ENCODE measurements at places on chromosomes 12 and 14.

DNA sequence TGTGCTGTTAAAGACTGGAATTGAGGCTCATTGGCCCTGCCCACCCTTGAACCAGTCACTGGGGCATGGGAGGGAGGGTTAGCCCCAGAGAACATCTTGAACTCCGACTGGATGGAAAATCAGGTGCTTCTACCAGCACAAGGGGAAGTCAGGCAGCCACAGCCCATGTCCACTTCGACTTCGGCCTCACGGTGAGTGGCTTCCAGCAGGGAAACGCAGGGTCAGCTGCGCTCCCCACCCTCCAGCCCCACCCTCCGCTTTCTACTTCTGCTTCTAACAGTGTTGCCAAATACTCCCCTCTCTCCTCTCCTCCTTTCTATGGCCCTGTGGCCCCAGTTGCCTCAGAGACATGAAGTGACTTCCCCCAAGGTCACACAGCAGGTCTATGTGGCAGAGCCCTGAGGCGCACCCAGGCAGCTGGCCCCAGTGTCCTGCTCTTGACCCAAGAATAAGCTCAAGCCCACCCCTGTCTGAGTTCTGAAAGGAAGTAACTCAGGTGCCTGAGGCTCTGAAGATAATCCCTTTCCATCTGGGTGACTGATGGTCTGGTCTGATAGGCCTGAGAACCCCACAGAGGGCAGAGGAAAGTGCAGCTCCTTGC is 11.9 kb upstream of the SH2B3 start:
- DNase-seq = no peak

GRCh38 chr12:129629901-129630300 is 273.9 kb downstream of the TMEM132D start:
- no peak for DNase-seq

GRCh38 chr14:96252999-96253539 is 2.9 kb upstream of the BDKRB1 start:
- no peak for DNase-seq

DNA sequence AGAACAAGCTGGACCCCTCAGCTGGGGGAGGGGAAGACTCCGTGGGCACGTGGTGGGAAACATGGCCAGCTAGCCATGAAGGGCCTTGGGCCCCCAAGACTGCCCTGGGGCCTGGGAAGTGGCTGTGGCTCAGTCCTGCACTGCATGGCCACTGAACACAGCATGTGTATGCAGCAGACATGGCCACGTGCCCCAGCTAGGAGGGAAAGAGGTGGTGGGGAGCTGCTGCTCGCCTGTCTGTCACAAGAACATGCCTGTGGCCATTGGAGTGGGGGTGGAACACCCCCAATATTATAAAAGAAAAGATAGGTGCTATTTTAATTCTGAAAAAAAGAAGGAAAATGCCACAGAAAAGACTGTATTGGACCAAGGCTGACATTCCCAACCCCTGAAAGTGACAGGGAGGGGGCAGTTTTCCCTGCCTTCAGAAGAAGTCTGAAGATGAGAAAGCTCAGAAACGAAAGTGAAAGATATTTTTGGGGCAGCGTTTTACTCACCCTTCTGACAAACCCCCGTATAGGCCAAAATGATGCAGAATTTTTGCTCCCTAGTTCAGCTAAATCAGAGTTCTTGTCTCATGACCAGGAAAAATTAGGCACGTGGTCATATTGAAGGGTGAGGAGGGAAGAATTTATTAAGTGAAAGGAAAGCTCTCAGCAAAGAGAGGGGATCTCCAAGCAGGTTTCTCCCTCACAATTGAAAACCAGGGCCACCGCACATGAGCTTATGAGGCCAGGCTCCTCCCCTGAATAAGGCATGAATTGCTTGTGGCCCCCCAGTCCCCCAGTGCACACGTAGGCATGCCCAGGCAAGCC is 35.2 kb upstream of the PCNX1 start:
- no peak for DNase-seq

GRCh38 chr14:61511558-61511948 is 183.8 kb upstream of the HIF1A start:
- peak; percentile 40 for DNase-seq

DNA sequence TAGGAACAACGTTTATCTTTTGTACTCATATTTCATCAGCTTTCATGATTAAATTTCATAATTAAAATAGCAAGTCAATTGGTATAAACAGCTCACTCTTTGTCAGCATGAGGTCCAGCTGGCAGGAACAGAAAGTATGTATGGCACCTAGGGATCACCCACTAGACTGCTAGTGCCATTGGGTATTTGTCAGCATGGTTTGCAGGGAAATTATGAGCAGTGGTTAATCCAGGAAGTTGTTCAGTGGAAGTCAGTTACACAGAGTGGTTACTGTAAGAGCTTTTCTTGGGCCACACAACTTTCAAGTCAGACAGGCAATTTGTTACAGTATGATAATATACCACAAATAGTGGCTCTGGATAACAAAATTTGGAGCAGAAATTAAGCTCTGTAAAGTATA is 340.3 kb upstream of the RGS6 start:
- no peak for DNase-seq

DNA sequence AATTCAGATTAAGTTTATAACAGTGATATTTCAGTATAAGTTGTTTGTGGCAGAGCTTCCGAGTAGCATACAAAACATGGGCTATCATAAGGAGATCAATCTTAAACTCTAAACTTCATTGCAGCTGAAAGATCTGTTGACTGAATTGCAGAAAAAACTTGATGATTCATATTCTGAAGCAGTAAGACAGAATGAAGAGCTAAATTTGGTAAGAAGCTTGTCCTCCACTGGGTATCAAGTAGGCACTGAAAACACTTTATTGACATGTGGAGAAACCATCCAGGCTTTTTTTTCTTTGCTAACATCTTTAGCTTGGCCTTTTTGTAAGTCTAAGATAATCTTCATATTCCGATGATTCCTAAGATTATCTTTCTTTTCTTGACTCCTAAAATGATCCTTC is 93.0 kb downstream of the KTN1 start:
- DNase-seq = no peak

DNA sequence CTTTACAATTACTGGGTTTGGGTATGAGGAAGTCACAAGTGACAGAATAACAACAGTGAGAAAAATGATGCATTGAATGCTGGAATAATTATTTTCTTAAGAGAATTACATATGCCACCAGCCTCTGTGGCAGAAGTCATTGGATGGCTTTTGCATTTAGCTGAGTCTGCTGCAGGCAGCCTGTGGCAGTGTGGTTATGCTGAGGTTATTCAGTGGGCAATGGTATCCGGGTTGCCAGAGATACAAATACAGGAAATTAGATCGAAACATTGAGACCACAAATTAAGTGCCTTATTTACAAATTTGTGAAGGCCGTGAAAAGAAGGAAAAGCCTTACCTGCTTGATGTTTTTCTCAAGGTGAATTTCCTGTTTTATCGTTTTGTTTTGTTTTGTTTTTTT is 1050.0 kb downstream of the GALC start:
- no peak for DNase-seq

DNA sequence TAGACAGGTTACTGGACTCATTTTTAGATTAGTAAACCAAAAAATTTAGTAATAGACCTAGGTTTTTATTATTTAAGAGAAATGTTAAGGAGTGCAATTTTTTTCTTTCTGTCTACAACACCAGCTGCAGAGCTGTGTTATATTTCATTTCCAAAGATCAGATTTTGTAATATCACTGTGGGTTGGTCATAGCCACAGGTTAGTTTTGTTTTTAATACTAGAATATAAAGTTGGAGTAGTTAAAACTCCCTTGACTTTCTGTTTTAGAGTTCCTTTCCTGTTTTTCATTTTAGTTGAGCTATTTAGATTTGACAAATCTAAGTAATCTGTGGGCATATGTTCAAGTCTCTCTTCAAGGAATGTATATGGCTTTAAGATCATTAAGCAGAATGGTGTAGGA is 30.7 kb upstream of the GARIN2 start:
- DNase-seq = no peak

DNA sequence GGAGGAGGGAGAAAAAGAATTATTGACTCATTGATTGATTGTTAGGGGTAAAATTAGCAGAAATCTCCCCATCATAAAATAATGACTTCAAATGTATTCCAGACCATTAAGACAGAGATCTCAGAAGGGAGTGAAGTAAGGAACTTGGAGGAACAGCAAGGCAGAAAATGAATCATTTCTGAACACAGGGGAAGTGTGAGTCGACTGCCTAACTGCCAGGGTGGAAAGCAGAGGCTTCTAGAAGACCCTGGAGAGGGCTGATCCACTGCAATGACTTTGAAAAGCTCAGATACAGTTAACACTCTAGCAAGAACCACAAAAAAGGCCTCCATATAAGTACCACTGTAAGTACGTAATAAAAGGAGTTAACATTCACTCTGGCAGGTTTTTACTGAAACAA is 9.7 kb downstream of the GLTP start:
- no peak for DNase-seq

DNA sequence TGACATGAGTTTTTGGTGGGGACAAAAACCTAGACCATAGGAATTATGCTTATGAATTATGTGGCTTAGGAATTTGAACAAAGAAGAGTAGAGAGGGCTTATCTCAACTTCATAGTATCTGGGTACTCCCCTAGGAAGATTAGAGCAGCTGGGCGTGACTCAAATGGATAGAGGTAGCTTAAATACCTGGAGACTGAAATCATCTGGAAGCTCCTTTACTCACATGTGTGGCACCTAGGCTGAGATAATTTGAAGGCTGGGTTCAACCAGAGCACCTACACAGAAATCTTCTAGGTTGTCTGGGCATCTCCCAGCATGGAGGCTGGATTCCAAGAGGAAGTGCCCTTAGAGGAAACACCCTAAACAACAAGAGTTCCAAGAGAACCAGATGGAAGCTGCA is 393.9 kb downstream of the ADAMTS20 start:
- no peak for DNase-seq

GRCh38 chr14:75804570-75805275 is 143.7 kb downstream of the TTLL5 start:
- no peak for DNase-seq

- DNase-seq = no peak
These were observed 154.6 kb downstream of the SLC6A15 start for GRCh38 chr12:84757978-84758377.

GRCh38 chr14:44211718-44212117 is 295.4 kb downstream of the FSCB start:
- DNase-seq = no peak

DNA sequence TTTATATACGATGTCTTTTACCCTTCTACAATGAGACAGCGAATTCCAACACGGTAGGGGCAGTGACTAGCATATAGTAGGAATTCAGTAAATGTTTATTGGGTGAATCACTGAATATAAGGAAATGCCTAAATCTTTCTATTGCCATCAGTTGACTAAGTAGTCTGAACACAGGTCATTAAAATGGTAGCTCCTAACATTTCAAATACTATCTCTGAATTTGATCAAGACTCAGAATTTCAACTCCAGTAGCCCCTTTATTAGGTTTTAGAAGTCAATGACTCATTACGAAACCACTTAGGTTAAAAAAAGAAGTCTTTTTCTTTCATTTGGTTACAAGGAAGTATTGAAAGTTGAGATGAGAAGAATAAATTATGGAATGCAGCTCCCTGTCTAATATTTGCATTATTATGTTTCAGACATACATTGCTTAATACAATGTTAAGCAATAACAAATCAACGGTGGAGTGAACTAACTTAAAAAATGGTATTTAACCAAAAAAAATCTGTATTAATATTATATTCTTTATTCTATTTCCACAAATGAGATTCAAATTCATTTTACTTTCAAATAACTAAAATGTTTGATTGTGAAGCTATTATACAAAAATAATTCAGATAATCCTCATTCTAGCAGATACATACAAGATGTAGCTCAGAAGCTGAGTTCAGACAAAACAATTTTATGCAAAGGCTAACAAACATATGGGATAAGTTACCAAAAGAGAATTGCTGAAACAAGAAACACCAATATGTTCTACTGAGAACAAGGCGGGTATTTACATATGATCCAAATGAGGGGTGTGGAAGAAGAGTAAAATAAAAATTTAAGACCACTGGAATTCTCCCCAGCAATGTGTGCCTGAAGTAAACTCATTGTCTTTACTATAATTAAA is 302.7 kb downstream of the CEP128 start:
- no peak for DNase-seq

DNA sequence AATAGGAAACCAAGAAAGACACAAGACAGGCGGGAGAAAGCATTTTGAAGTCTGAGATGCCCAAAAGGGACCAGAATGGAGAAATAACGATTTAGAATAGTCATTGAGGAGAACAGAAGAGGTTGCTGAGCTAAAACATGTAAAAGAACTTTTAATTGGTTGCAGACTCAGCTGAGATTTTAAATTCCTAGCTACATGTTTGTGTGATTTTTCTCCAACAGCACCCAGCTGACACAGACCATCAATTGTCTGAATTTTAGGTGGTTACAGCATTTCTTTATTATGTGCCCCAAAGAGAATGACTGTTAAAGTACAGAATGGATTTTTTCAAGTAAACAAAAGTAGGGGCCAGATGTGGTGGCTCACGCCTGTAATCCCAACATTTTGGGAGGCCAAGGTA is 50.3 kb downstream of the BAZ1A start:
- DNase-seq = no peak

DNA sequence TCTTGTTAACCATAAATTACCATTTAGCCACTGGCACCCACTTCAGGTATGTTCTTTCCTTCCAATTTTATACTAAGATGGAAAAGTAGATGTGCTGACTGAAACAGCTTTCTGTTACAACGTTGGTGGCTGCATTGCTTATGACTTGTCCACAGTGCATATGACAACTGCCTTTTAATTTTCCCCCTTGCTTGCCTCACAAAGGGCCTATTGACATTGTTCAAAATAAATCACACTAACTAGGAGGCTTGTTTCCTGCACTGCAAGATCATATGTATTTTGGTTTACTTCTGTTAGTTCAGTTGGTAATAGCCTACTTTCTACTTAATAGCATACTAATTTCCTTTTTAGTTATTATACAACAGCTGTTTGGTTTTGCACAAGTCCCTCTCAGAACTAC is 55.4 kb downstream of the SCAF11 start:
- DNase-seq = no peak

- DNase-seq = no peak
These were observed 203.7 kb downstream of the STXBP6 start for GRCh38 chr14:24846261-24846660.

DNA sequence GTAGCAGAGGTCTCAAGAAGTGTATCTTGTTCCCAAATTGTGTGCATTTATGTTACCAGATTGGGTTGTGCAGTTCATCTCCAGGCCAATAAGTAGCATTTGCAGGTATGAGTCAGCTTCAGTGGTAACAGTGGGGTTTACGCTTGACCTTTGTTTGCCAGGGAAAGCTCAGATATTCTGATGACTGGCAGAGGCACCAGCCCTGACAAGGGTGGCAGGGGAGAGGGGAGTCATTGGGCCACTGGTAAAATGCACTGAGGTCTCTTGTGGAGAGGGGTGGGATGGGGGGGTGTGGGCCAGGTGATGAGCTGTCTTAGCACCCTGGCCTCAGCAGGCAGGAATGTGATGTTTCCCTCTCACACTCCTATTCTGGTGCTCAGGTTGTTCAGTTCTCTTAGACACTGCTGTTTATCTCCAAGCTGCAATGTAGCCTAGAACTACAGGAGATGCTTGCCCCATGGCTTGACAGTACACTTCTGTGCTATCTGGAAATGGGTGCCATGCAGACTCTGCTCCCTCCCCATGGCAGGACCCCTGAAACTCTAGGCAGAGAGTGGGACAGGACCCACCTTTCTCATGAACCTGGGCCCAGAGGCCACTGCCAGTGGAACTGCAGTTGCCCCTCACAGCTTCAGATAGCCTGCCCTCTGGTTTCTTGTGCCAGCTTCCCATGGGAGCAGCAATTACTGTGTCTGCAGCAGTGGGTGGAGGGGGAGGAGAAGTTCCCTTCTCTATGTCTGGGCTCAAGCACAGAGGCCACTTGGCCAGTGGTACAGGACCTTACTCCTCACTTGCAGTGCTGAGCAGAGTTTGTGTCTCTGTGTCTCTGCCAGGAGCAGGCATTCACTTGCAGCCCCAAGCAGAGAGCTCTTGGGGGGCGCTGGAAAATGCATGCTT is 31.9 kb downstream of the USP15 start:
- no peak for DNase-seq
